ENCODE measurements at places on chromosomes 13 and 19. TPM values are rescaled to one million over a fixed set of nuclear protein-coding genes. Genes with fewer than 3 reads are reported as not detected.

DNA sequence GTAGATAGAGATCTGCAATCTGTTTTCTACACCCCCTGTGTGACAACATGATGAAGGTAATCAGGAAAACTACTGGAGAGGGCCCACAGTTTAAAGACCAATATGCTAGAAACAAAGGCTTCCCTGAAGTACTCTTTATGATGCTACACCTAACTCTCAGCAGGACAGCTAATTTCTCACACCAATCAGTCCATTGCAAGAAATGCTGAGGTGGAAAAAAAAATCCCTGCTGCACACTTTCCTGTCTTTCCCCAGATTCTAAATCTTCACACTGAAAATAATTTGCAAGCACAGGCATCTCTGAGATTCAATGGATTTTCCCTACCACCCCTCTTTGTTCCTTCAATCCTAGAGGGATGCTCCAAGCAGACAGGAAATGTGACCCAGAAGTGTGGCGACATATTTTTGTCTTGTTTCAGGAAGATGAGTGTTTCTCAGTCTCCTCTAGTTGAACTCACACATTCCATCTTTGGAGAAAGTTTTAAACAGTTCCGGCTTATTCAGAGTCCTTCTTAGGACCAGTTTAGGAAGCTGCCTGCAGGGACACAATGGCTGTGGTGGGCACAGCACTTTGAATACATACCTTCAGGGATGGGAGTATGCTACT lies 671.6 kb downstream of the DIAPH3 start:
- H3K4me1 ChIP-seq: no peaks in the 10 kb centered on the region
- H3K36me3 ChIP-seq: no peaks in the 10 kb centered on the region
- H3K27ac ChIP-seq: no peak overlapping the region
- no peaks in the 10 kb centered on the region for H3K27me3 ChIP-seq

The CEACAM4 gene
- polyA plus RNA-seq: not detected

- H3K27me3 ChIP-seq: peaks cover 10% of the 10 kb centered on the region
- no peaks in the 10 kb centered on the region for H3K4me1 ChIP-seq
- no peaks in the 10 kb centered on the region for H3K36me3 ChIP-seq
- no peak overlapping the region for H3K4me3 ChIP-seq
- DNase-seq: no peak
Measured at GRCh38 chr13:25166306-25166705, 5.8 kb downstream of the AMER2 start.

DNA sequence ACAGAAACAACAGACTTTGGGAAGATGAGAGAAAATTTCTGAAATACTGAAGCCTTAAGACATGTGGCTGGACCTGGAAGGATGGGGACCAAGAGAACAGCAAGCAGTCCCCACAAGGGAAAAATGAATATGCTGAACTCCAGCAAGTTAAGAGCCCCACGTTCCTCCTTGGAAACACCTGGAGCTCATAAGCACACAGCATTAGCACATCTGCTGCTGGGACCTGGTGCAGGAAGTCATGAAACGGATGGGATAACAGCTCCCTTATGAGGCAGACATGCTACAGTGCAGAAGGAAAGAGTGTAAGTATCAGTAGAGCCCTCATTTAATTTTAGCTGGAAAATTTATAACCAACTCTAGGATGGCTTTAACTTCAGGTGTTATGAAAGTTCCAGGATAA lies 67.3 kb downstream of the SLC15A1 start:
- no peaks in the 10 kb centered on the region for H3K4me1 ChIP-seq
- no peak for DNase-seq
- H3K36me3 ChIP-seq: peaks cover 35% of the 10 kb centered on the region
- no peak overlapping the region for H3K27ac ChIP-seq
- H3K27me3 ChIP-seq: no peaks in the 10 kb centered on the region

- no peak overlapping the region for H3K4me3 ChIP-seq
- no peak overlapping the region for H3K27ac ChIP-seq
- no peaks in the 10 kb centered on the region for H3K4me1 ChIP-seq
- DNase-seq: no peak
Measured at GRCh38 chr13:96816874-96817273, 177.4 kb downstream of the OXGR1 start.

The PLPPR2 gene
- polyA plus RNA-seq: 3.5 TPM

- no peaks in the 10 kb centered on the region for H3K27me3 ChIP-seq
- peak within 1 kb of the TSS; percentile 88 for H3K4me3 ChIP-seq
- DNase-seq: peak; percentile 95
- H3K27ac ChIP-seq: peak within 1 kb of the TSS; percentile 86
- peaks cover 4% of the 10 kb centered on the region for H3K4me1 ChIP-seq
Measured at GRCh38 chr19:9140159-9140874, at the start of gene ZNF317. Gene ZNF317 (plus strand): TSS chr19:9140397. CDS start chr19:9156017, 15,620 bp downstream.

DNA sequence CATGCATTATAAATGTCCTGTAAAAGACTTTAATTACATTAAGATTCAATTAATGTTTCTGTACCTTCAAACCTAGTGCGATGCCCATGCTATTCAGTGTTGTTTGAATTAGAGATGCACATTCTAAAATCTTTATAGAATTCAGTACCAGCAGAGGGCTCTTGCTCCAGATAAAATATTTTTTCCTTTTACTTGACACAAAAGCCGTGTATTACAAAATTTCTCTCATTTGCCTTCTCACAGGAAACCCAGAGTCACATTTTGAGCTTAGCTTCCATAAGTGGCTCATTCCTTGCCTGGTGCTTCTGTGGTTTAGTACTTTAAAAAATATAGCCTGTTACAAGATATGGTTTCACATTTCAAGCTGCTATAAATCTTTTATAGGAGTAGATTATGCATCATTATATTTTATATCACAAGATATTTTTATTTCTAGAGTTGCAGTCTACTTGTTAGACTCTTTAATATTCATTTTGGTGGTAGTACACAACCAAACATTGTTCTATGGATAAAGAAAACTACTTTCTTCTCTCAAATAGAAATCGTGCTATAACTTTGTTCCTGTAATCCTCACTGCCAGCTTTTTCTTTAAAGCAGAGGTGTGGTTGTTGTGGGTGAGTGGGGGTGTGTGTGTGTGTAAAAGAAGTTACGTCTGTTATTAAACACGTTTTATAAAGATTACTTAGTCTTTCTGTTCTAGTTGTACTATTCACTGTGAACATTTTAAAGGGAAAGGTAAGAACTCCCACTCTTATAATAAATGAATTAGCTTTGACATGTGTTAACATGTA lies 101.4 kb downstream of the RNF17 start:
- no peak overlapping the region for H3K4me3 ChIP-seq
- no peaks in the 10 kb centered on the region for H3K36me3 ChIP-seq
- DNase-seq: no peak
- no peaks in the 10 kb centered on the region for H3K4me1 ChIP-seq

GRCh38 chr19:294946-295686 lies 3.9 kb upstream of the PLPP2 start:
- H3K4me1 ChIP-seq: no peaks in the 10 kb centered on the region
- no peaks in the 10 kb centered on the region for H3K27me3 ChIP-seq
- H3K27ac ChIP-seq: no peak overlapping the region
- no peaks in the 10 kb centered on the region for H3K36me3 ChIP-seq
- peak; percentile 53 for DNase-seq

GRCh38 chr13:79392882-79393563 lies 13.0 kb downstream of the RBM26 start:
- H3K4me1 ChIP-seq: peaks cover 3% of the 10 kb centered on the region
- peaks cover 4% of the 10 kb centered on the region for H3K36me3 ChIP-seq
- DNase-seq: peak; percentile 32
- H3K4me3 ChIP-seq: no peak overlapping the region
- no peaks in the 10 kb centered on the region for H3K27me3 ChIP-seq

- peak; percentile 67 for DNase-seq
- peaks cover 34% of the 10 kb centered on the region for H3K4me1 ChIP-seq
- H3K36me3 ChIP-seq: peaks cover 17% of the 10 kb centered on the region
- no peaks in the 10 kb centered on the region for H3K27me3 ChIP-seq
Measured at GRCh38 chr19:41871573-41872383, 5.3 kb upstream of the CD79A start.

DNA sequence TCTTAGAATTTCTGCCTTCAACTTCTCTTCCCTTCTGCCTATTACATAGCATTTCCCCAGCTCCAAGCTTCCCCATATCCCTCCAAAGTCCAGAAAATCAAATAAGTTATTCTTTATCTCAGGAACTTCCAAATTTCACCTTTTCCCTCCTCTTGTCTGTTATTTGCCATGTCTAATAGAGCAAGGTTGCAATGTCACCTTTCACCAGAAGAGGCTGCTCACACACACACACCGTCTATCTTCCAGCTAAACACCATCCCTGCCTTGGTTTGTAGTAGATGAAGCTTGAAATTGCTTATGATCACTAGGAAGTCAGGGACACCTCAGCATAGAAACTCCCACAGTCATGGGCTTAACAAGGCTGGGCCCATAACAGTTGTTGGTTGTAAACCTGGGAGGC lies 48.4 kb downstream of the ZNRF4 start:
- no peaks in the 10 kb centered on the region for H3K36me3 ChIP-seq
- no peak for DNase-seq
- no peak overlapping the region for H3K27ac ChIP-seq
- no peaks in the 10 kb centered on the region for H3K4me1 ChIP-seq
- H3K27me3 ChIP-seq: peaks cover 10% of the 10 kb centered on the region
- no peak overlapping the region for H3K4me3 ChIP-seq

The UGGT2 gene
- polyA plus RNA-seq: 5.9 TPM

GRCh38 chr13:113846636-113847318 lies 17.1 kb downstream of the GAS6 start:
- peaks cover 19% of the 10 kb centered on the region for H3K4me1 ChIP-seq
- H3K27ac ChIP-seq: no peak overlapping the region
- no peak overlapping the region for H3K4me3 ChIP-seq
- no peak for DNase-seq

The RFPL4A gene
- polyA plus RNA-seq: 0.04 TPM

The URAD gene
- 16.8 TPM for polyA plus RNA-seq

The NOVA2 gene
- polyA plus RNA-seq: 2.0 TPM

DNA sequence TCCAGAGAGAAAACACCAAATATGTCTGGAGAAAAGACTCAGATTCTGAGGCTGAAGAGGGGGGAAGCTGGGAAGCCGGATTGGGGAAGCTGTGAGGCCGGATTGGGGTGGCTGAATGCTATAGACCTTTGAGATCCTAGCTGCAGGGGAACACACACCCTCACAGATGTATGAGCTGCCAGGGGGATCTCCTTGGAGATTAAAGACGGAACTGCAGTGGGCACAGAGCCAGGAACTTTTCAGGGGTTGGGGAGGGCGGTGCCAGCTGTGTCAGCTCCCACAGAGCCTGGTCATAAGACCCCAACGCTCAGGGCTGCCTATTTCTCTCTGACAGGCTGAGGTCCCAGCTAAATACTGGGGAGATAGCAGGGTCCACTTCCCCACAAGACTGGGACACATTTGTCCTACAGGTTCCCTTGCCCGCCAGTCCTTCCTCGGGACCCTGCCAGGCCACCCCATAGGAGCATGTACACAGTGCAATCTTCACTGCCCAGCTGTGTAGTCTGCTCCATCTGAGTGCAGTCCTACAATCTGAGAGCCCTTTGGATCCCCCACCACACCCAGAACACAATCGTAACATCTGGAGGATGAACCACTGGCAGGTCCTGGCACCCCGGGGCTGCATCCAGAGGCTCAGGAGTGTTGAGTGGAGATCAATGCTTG lies 1893.9 kb downstream of the PCDH9 start:
- H3K4me1 ChIP-seq: no peaks in the 10 kb centered on the region
- no peak overlapping the region for H3K4me3 ChIP-seq
- H3K27me3 ChIP-seq: no peaks in the 10 kb centered on the region
- DNase-seq: no peak
- no peaks in the 10 kb centered on the region for H3K36me3 ChIP-seq

DNA sequence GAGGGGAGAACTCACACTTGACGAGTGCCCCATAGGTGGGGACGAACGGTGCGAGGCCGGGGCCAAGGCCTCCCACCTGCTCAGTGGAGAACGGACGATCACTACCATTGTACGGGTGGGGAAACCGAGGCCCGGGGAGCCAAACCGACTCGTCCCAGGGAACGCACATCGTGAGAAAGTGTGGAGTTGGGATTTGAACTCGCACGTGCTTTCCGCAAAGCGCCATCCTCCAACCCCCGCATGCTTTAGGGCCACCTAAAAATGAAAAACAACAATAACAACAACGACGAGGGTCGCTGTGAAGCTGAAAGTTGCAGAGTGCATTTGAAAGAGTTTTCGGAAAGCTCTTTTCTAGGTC lies 458 bp downstream of the ARHGEF1 start:
- no peak for DNase-seq
- peak overlapping the region; percentile 80 for H3K4me3 ChIP-seq
- H3K27me3 ChIP-seq: no peaks in the 10 kb centered on the region
- H3K36me3 ChIP-seq: no peaks in the 10 kb centered on the region
